Fibroblast of lung (primary cell): ENCODE measurements at places on chromosomes 3 and 15. TPM values are rescaled to one million over a fixed set of nuclear protein-coding genes. Genes with fewer than 3 reads are reported as not detected.
A peak's percentile ranks its signal among the peaks of the same experiment; 100 is the strongest.

ITIH1 gene
- total RNA-seq: not detected in 2 replicates

MASP1 gene
- 56.2 and 328 TPM in 2 replicates for total RNA-seq

DNA sequence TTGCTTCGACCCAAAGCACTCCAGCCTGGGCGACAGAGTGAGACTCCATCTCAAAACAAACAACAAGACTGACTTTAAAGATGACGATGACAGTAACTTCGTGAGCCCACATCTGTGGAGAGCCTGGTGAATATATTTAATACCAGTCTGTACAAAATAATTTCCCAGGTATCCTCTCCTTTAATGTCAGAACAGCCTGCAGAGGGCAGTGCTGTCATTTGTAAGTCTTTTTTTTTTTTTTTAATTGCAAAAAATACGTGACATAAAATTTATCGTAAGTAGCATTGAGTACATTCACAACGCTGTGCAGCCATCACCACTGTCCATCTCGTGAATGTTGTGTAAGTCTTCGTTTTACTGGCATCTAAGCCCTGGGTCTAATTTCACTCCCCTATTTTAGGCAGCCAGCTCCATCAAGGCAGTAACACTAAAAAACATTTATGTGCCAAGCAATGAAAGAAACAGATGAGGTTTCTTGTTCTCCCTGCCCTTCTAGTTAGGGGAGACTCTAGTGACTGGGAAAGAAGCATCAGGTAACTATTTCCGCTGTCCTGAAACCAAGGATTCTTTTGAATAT lies 1.4 kb downstream of the HTD2 start:
- DNase-seq: peak; percentile 79

DNA sequence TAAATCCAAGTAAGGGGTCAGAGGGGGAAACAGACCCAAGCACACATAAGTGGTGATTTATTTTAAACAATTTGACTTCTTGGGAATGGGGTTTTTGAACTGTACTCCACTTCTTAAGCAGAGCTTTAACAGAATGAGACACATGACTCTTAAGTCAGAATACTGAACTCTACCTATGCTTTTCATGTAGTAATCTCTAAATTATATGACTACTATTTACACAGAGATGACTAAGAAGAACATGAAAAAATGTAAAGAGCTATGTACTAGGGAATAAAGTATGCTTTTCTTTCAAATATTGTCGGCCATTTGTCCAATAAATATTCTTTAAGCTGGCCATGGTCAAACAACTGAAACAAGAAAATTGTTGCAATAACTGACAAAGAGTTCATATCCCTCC lies 35.2 kb downstream of the TRANK1 start:
- DNase-seq: no peak

- no peak for DNase-seq
Observed at GRCh38 chr15:50260969-50261496, 4.5 kb downstream of the HDC start.

DNA sequence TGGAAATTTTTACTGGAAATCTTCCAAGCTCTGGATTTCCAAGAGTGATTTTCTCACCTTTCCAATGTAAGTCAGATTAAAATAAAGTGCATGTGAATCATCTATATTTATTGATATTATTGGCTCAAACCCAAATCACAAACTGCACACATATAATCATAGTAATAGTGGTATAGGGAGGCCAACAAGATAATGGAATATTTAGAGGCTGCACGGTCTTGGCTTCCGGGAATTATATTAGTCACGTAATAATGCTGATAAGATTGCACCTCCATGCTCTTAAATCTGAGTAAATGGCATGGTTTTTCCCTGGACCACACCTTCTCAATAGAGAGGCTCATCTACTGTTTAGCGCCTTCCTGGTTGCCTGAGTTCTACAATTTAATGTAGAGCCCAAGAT lies 567.1 kb upstream of the NR2F2 start:
- DNase-seq: no peak
